ENCODE measurements at places on chromosomes 7 and 10. TPM values are rescaled to one million over a fixed set of nuclear protein-coding genes. Genes with fewer than 3 reads are reported as not detected.

The NEURL1 gene
- total RNA-seq, result under 0.01 TPM

The CYP26A1 gene
- not detected for total RNA-seq

The NXPH1 gene
- total RNA-seq, result not detected

The OR6B1 gene
- total RNA-seq, result not detected

The CAV2 gene
- total RNA-seq, result 186 TPM

The TMEM236 gene
- total RNA-seq, result 0.07 TPM

The EGFR gene
- total RNA-seq, result 47.8 TPM

The NRBF2 gene
- 28.7 TPM for total RNA-seq

The ZCWPW1 gene
- 1.4 TPM for total RNA-seq

The GATAD1 gene
- total RNA-seq, result 26.1 TPM

The PAOX gene
- 4.0 TPM for total RNA-seq

The MYO3A gene
- not detected for total RNA-seq

The GDF2 gene
- not detected for total RNA-seq

The PDE1C gene
- 89.5 TPM for total RNA-seq

The TOMM7 gene
- total RNA-seq, result 212 TPM

The DTX2 gene
- 9.8 TPM for total RNA-seq

The ANKRD61 gene
- total RNA-seq, result 0.13 TPM

The NPC1L1 gene
- 0.07 TPM for total RNA-seq

The FAM24B gene
- 2.2 TPM for total RNA-seq

The PRKG1 gene
- total RNA-seq, result 27.2 TPM

The TBX20 gene
- 4.3 TPM for total RNA-seq

The FBXW4 gene
- 32.0 TPM for total RNA-seq

The C10orf62 gene
- total RNA-seq, result not detected

The NUDT13 gene
- 1.1 TPM for total RNA-seq

The GAD2 gene
- not detected for total RNA-seq

The CHST3 gene
- total RNA-seq, result 49.4 TPM

The FAM13C gene
- 5.0 TPM for total RNA-seq

The HIPK2 gene
- total RNA-seq, result 37.1 TPM

The PPP1R17 gene
- total RNA-seq, result not detected

The IKZF1 gene
- total RNA-seq, result not detected

The LBX1 gene
- not detected for total RNA-seq

The ERV3-1 gene
- 9.5 TPM for total RNA-seq

The TET1 gene
- total RNA-seq, result 5.2 TPM

The INHBA gene
- 67.4 TPM for total RNA-seq

The SPDYE3 gene
- total RNA-seq, result not detected

The ERVW-1 gene
- total RNA-seq, result not detected

The SCRN1 gene
- total RNA-seq, result 146 TPM

The PNLIP gene
- not detected for total RNA-seq

The UCN3 gene
- total RNA-seq, result not detected

The IDI2 gene
- total RNA-seq, result not detected

The SRGN gene
- 498 TPM for total RNA-seq

The CADPS2 gene
- 18.3 TPM for total RNA-seq

The SLC18A3 gene
- total RNA-seq, result not detected

The MRPS24 gene
- total RNA-seq, result 54.7 TPM

The ANKRD22 gene
- not detected for total RNA-seq

The TUBB8 gene
- not detected for total RNA-seq

The PIK3AP1 gene
- total RNA-seq, result not detected

The SLC13A1 gene
- not detected for total RNA-seq

The EEF1AKMT2 gene
- total RNA-seq, result 15.7 TPM

The CYP2W1 gene
- not detected for total RNA-seq

The STMP1 gene
- 26.4 TPM for total RNA-seq

The EPHB4 gene
- 74.9 TPM for total RNA-seq

The MRM2 gene
- 13.5 TPM for total RNA-seq

The GRM8 gene
- 0.13 TPM for total RNA-seq

The RAMP3 gene
- not detected for total RNA-seq
